T-helper 2 cell treated with Interferon-gamma antibody and Interleukin-4, amounts not matched to agents 5 μg/mL and 100 μg/mL, for 36 hours (primary cell): ENCODE measurements at places on chromosomes 5 and 9.

- no peak overlapping the region for H3K27ac ChIP-seq
- no peaks in the 10 kb centered on the region for H3K4me1 ChIP-seq
- H3K36me3 ChIP-seq, result no peaks in the 10 kb centered on the region
- no peak overlapping the region for H3K4me3 ChIP-seq
- no peak for DNase-seq
Measured at GRCh38 chr9:8579661-8580060, 780.1 kb upstream of the DMAC1 start.

GRCh38 chr5:116075191-116075831 is 9.5 kb upstream of the COMMD10 start:
- H3K36me3 ChIP-seq, result no peaks in the 10 kb centered on the region
- DNase-seq, result peak; percentile 8
- H3K4me1 ChIP-seq, result peaks cover 7% of the 10 kb centered on the region
- peaks cover 24% of the 10 kb centered on the region for H3K27me3 ChIP-seq

- H3K36me3 ChIP-seq, result no peaks in the 10 kb centered on the region
- H3K27me3 ChIP-seq, result no peaks in the 10 kb centered on the region
- no peak overlapping the region for H3K4me3 ChIP-seq
- DNase-seq, result no peak
- H3K27ac ChIP-seq, result no peak overlapping the region
Measured at GRCh38 chr9:86445671-86446070, 91.5 kb upstream of the TUT7 start.

DNA sequence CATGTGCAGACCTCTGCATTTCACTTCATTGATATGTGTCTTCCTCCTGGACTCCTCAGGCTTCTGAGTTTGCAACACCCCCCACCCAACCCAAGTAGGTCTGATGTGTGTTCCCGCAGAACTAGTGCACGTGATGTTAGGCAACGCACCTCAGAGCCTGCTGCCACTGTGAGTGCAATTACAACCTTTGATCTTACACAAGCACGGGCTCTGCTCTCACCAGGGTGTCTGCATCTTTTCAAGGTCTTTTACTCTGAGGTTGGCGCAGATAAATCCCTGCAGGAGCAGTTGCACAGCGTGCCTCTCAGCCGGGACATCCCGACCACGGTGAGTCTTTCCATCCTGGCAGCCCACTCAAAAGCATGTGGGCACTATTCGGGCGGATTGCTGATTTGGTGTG is 80.1 kb downstream of the EGFLAM start:
- no peak overlapping the region for H3K27ac ChIP-seq
- H3K4me1 ChIP-seq, result no peaks in the 10 kb centered on the region

DNA sequence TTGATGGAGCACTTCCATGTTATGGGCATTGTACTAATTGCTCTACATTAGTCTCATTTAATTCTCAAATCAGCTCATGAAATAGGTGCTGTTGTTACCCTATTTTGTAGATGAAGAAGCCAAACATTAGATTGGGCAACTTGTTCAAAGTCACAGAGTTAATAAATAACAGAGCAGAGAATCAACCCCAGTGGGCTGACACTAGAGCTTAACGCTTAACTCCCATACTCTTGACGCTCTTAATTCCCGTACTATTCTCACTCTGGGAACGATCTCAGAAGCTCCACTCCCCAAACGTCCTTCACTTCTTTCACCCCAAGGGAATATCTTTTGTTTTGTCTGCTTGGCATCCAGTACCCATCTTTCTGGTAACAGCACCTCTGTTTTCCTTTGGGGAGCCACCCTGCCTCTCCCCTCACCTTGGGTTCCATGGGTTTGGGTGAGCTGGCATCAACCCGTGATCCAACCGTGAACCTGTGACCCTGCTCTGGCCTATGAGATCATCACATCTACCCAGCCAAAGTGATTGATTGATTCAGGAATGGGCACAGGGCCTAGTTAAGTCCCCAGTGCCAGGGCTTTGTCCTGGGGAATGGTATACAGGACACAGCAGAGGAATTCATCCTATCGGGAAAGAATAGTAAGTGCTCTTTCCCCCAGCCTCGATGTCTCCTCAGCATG is 169.2 kb downstream of the NR3C1 start:
- H3K27me3 ChIP-seq, result no peaks in the 10 kb centered on the region
- no peak overlapping the region for H3K4me3 ChIP-seq
- no peak for DNase-seq
- H3K4me1 ChIP-seq, result peaks cover 23% of the 10 kb centered on the region
